ENCODE measurements at places on chromosomes 16 and 17.

DNA sequence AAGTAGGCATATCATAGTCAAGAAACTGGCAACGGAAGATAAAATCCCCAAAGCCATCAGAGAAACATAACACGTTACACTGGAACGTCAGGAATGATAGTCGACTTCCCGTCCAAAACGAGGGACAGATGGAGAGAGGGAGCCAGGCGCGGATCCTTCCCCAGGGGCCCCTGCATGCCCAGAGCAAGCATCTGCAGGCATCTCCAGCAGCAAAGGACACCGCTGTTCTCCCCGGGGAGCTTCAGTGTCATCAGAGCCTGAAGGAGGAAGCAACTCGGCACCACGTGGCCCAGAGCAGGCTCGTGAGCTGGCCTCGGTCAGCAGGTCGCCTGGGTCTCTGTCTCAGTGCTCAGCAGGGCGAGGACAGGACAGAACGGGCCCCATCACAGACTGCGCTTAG is 50.1 kb downstream of the LMF1 start:
- DNase-seq = peak; percentile 48

DNA sequence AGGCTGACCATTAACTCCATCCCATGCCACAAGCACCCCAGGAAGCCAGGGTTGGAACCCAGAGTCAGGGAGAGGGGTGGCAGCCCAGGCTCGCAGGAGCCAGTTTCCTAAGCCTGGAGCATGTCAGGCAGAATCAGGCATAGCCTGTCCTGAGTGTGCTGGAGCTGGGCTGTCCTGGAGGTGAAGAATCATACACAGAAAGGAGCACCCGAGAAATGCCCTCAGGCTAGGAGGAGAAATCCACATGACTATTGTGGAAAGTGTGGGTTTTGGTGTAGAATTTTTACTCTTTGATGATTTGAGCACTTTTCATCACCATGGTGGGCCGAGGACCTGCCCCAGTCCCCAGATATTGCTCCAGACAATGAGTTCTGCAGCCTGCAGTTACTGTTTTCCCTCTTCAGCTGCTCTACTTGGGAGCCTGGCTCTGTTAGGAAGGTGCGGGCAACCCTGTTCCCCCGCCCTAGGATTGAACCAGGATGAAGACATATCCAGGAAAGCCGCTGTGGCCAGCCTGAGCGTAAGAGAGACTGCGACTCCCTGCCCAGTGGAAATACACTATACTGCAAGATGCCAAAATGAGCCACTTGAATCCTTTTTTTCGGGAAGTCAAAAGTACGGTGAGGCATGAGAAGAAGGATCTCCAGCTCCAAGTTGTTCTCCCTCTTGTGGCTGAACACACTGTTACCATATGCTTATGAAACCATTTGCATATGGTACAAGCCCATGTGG is 29.0 kb upstream of the HEATR6 start:
- DNase-seq = no peak

DNA sequence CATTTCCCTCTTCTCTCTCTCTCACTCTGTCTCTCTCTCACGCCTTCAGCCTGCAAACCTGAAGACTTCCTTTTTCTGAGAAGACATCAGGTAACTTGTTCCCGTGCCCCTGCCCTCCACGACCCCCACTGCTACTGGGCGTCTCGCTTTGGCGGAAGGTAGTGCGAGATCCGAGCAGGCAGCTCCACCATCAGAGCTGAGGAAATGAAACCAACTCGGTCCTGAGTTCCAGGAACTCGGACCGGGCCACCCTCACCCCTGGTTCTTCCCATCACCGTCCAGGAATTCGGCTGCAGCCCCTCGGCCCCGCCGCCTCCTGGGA is 585 bp downstream of the MLKL start:
- no peak for DNase-seq

DNA sequence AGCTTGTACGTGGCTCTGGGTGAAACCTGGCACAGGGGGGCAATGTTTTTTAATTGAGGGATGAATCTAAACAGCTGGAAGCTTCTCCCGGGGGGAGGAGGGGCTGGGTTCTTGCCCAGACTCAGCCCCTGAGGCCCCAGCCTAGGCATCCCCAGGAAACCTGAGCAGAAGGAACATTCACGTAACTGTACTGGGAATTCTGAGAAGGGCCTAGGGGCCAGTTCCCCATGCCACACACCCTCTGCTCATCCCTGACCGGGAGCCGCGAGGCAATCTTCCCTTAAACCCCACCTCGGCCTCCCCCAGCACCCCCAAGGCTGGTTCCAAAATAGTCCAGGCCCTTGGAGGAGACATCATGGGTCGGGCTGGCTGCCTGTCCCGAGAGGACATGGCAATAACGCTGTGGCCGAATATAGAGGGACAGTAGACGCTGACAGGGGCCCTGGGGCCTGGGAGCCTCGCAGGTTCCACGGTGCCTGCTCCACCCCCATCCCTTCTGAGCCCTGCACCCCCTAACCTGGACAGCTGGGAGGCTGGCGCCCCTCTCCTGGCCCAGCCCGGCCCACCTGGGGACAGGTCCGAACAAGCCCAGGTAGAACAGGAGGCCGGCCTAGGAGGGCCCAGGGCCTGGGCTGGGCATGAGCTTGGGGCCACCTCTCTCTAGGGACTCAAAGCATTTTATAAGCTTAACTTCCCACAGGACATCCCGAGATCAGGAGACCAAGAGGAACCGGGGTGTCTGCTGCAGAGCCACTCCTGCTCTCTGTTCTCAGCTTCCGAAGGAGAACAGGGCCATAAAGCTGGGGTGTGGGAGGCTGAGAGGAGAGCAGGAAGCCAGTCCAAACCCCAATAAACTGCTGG is 83.2 kb upstream of the TOB1 start:
- DNase-seq = no peak

GRCh38 chr16:47198180-47198575 is 54.4 kb upstream of the NETO2 start:
- no peak for DNase-seq

- DNase-seq = peak; percentile 27
Measured at GRCh38 chr17:80644536-80644935, 99.9 kb downstream of the RPTOR start.

- DNase-seq = no peak
Measured at GRCh38 chr17:74637265-74637664, 13.7 kb upstream of the CD300E start.

- no peak for DNase-seq
Measured at GRCh38 chr16:24203675-24204074, 52.5 kb upstream of the CACNG3 start.

DNA sequence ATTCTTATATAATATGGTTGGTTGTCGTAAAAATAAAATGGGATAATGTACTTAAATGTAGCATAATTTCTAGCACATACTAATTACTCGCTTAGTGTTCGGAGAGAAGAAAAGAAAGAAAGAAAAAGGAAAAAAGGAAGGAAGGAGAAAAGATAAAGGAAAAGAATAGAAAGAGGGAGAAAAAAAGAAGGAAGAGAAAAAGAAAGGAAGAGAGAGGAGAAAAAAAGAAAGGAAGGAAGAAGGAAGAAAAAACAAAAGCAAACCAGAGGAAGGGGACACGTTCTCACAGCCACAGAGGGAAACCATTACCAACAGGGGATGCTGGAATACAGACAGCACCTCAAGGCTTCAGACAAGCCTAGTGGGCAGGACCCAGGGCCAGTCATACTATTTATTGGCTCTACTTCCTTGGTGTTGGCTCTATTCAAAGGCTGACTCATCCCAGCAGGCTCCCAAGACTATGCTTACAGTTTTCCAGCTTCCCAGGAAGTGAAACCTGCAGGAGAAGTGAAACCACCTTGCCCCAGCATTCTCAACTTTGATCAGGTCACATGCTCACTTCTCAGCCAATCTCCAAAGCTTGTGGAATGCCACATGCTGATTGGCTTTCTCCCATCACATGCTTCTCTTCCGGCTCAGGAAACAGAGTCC is 273.5 kb upstream of the IRX5 start:
- no peak for DNase-seq

DNA sequence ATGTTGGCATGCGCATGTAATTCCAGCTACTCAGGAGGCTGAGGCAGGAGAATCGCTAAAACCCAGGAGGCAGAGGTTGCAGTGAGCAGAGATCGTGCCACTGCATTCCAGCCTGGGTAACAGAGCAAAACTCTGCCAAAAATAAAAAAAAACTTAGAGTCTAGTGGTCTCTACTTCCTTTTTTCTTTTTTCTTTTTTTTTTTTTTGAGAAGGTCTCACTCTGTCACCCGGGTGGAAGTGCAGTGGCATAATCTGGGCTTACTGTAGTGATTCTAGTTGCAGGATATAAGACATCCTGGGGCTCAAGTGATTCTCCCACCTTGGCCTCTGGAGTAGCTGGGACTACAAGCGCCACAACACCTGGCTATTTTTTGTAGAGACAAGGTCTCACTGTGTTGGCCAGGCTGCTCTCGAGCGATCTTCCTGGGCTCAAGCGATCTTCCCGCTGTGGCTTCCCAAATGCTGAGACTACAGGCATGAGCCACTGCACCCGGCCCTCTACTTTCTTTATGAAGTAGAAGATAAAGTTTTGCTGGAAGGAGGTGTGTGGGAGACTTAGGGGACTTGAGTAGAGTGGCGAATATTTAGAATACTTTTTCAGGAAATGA is 47.9 kb upstream of the TAOK1 start:
- no peak for DNase-seq

- DNase-seq = peak; percentile 98
Measured at GRCh38 chr17:53722407-53722806, 100.3 kb upstream of the KIF2B start.

GRCh38 chr17:28807925-28808634 is 34.5 kb downstream of the FAM222B start:
- DNase-seq = peak; percentile 81

DNA sequence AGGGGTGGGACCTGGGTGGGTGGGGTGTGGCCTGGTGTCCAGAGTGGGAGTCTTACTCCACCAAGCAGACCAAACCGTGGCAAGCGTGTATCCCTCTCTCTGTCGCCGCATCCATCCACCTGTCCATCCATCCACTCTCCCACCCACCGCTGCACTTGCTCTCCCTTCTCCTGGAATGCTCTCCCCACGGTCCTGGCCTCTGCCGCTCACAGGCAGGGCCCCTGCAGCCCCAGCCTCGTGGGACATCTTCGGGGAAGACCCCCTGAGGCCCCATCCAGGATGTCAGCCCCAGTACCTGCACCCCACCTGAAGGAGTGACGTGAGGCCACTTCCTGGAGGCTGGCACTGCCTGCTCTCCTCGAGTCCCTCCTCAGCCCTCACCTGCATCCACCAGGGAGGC is 189.5 kb upstream of the GSE1 start:
- no peak for DNase-seq

GRCh38 chr17:61185385-61185784 is 214.3 kb upstream of the TBX2 start:
- DNase-seq = no peak

DNA sequence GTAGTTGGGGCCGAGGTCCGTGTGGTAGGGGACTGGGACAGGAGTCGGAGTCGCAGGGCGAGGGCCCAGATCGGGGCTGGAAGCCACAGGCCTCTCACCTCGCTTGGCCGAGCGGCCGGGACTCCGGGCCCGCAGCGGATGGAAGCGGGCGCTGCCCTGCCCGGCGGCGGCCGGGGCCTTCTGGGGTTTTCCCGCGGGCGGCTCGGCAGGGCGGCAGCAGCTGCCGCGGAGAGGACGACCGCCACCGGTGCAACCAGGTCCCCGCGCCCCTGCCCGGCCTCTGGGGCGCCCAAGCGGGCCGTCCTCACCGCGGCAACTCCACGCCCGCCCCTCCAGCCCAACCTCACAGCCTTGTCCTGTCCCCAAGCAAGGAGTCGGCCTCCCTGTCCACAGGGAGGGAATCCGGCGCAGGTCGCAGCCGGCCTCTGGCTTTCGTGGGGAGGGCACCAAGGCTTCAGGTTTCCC is 15.6 kb upstream of the UTP6 start:
- no peak for DNase-seq

GRCh38 chr17:27868565-27868964 is 24.6 kb downstream of the LYRM9 start:
- DNase-seq = no peak

DNA sequence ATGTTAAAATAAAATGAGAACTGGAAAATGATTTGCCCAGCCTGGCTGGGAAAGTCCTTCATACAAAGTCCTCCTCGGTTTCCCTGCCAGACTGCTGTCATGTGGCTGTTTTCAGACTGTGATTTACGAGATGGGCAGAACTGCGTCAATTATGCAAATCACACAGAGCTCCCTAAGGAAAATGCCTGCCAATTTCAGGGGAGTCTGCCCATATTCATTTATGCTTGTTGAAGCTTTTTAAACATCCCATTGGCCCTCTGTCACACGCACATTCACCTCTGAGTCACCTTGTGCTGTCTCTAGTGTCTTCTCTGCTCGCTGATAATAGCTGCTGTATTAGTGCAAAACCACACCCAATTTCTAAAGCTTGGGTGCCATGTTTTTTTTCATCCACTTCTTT is 81.7 kb upstream of the FAM20A start:
- no peak for DNase-seq

- DNase-seq = no peak
Measured at GRCh38 chr17:14775731-14776492, 475.0 kb downstream of the HS3ST3B1 start.

GRCh38 chr17:63333869-63334268 is 112.2 kb downstream of the CYB561 start:
- DNase-seq = no peak

GRCh38 chr16:50696126-50696525 is 2.7 kb downstream of the NOD2 start:
- no peak for DNase-seq

DNA sequence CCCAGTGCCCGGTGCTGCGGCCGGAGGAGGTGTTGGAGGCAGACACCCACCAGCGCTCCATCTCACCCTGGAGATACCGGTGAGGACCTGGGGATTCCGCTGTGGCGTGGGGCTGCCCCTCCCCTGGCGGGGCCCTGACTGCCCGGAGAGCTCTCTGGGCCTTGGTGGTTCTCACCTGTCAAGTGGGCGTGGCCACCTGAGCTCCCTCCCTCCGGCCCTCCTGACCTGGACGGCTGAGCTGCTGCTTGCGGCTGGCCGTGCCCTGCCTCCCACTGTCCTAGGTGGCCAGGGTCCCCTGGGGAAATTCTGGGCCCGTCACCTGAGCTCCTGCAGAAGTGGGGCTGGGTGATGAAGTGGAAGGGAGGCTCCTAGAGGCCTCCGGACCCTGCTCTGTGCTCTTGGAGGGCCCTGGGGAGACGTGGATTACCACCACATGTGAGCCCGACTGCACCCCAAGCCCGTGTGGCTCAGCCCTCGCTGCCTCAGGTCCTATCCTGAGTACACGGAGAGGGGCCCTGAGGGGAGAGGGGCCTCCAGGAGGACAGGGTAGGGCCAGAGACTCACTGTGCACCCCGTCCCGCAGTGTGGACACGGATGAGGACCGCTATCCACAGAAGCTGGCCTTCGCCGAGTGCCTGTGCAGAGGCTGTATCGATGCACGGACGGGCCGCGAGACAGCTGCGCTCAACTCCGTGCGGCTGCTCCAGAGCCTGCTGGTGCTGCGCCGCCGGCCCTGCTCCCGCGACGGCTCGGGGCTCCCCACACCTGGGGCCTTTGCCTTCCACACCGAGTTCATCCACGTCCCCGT is 1.1 kb downstream of the IL17C start:
- no peak for DNase-seq

- DNase-seq = no peak
Measured at GRCh38 chr16:28318042-28318744, 25.9 kb downstream of the SBK1 start.

GRCh38 chr16:10685709-10686108 is 9.0 kb downstream of the TEKT5 start:
- DNase-seq = no peak

- DNase-seq = no peak
Measured at GRCh38 chr17:78903101-78903779, at the start of gene CEP295NL. Gene CEP295NL (minus strand): TSS chr17:78903201. CDS start chr17:78901828, 1,373 bp downstream.
